ENCODE measurements at places on chromosomes 12 and 14.

GRCh38 chr12:68286396-68286795 lies 33.0 kb upstream of the IL22 start:
- no peak for ATAC-seq

DNA sequence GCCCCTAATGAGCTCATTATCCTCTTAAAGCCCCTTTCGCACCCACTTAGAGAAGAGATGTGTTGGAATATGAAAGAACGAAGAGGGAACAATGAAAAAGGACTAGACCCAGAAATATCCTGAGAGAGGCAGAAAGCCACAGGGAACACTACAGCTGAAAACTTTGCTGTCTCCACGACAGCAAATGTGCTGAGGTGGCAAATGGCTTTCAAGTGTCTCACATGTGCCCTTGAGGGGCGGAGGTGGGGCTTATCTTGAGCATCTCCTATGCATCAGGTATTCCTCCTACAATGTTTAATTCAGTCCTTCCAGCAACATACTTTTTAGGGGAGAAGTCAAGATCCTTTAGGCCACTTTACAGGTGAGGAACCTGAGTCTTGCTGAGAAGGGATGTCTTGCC lies 62.9 kb downstream of the WSCD2 start:
- no peak for ATAC-seq

DNA sequence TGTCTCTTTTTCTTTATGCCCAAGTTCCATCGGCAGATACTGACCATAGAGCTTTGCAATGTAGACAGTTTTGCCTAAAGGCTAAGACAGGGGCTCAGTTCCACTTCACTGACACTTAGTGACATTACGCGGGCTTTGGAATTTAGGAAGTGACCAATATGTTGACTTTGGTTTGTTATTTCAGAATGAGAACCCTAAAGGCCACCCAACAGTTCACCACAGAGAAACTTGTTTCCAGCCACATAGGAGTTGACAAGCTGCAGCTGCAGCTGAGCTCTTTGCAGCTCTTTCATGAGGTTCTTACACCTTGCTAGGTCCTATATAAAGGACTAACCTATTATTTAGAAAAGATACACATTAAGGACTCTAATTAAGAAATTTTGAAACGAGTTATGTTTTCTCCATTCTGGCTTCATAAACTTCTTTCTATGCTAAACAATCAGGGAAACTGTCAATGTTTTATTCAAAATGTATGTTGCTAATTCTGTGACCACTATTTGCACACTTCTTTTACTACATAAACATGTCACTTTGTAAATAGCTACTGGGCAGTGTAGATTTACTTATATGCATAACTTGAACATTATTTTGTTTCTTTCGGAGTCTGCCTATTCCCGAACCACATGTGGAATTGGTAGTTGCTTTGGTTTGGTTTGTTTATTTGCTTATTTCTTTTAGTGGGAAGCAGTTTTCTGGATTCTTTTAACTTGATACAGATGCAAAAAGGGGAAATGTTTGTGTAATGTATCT lies 18.5 kb upstream of the KLRD1 start:
- ATAC-seq = no peak

DNA sequence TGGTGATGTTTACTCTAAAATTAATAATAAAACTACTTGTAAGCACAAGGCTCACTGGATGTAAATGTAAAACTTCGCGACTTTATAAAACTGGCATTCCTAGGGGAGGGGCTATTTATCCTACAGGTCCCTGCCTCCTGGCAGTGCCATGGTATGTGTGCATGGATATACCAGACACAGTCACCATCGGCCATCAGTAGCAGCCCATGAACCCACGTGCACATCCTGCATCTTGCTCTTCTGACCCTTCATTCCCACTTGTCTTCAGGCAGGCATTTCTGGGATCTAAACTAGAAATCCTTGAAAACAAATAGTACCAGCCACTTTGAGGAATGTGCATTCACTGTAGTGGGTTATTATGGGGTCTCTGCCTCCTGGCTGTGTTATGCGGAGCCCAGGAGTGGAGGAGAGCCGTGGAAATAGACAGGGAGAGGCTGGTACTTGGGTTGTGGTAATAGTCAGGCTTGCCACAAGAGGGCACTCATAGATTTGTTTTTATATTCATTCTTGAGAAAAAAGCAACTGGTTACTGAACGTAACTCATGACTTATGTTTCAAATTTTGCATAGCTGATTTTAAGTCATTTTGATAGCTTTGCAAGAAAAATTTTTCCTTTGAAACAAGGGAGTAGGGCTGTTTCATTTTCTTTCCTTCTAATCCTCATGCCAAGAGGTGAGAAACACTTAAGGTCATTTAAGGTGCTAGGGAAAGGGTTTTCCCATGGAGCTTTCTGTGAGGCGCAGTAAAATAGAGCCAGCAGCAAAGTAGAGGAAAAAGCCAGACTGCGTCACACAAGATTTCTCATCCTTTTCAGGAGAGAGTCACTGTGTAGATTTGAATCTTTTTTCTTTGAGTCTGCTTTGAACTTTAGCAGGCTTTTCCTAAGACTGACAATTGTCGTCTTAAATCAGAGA lies 17.4 kb upstream of the GALNT16 start:
- no peak for ATAC-seq

DNA sequence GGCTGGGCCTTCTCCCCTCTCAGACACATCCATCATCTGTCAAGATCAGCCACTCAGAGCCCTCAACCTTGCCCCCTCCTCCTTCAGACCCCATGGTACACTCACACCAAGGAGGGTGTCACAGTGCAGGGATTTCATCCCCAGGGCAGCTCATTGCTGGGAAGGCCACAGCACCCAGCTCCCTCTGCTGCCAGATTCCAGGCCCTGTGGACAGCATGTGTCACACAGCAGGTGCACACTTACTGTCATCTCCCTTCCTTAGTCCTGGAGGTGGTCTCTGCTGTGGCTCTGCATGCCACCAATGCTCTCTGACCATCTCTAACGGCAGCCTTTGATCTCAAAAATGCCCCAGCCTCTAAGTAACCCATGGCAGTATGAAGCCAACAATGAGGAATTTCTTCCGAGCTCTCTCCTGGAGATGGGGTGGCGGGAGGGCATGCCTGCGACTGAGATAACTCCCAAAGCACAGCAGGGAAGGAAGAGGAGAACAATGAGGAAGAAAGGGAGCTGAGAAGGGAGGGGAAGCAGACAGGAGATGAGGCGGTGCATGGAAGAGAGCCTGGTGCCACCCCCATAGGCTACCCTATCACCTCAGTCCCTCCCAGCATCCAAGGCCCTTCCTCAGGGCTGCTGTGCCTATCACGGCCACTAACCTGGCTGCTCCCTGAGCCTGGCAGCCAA lies 101.0 kb downstream of the SINHCAF start:
- ATAC-seq = no peak

- ATAC-seq = no peak
These were observed 7.7 kb downstream of the AHNAK2 start for GRCh38 chr14:104970231-104971068.

DNA sequence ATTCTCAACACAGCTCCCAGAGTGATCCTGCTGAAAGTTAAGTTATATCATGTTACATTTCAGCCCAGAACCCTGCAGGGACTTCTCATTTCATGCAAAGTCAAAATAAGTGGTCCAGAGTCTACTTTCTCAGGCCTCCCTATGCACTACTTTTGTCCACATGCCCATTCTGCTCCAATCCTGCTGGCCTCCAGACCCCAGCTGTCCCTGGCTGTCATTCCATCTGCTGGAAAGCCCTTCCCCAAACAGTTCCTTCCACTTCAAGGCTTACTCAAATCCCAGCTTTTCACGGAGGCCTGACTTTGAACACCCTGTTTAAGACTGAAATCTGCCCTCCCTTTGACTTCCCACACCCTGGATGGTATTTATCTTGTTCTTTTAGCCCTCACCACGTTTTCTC lies 109.8 kb upstream of the DNM1L start:
- no peak for ATAC-seq

GRCh38 chr12:13186302-13186701 lies 10.2 kb upstream of the EMP1 start:
- ATAC-seq = no peak

GRCh38 chr14:54659365-54659764 lies 92.4 kb downstream of the SAMD4A start:
- ATAC-seq = no peak

- no peak for ATAC-seq
These were observed 110.5 kb downstream of the GPR135 start for GRCh38 chr14:59354666-59355065.

DNA sequence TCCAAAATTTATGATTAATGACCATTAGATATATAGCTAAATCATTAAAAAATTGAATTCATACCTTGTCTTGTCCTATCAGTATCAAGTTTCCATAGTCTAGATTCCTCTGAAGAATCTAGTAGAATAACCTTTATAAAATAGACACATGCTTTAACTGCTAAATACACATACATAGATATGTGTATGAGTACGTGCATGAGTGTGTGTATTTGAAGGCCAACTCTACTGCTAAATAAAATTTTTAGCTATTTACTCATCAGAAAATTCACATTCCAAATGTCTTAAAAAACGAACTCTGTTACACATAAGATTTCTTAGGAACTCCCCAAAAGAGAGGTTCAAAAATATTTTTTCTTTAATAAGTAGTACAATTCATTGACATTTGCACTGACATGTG lies 233.0 kb downstream of the SSPN start:
- ATAC-seq = no peak

DNA sequence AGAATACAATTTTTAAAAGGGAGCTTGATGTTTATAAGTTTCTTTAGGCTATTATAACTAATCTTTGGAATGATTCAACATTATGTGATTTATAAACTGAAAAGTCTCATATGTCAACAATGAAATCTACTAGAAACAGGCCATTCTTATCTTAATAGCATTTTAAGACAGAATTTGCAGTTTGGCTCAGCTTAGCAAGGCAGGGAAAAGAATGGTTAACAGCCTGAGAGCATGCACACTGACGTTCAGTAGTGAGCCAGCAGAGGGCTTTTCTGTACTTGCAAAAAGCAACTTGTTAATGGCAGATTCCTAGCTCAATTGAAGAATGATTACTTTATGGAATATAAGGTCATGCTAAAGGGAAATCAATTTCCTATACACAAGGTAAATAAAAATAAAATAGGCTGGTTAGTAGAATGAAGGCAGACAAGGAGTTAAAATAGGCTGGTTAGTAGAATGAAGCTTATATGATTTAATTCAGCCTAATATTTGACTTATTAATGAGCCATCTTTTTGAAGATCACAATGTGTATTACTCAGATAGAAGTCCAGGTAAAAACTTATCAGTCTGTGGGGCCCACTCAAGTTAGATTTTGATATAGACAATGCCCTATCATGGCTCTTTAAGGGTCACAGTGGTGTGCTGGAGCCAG lies 95.9 kb downstream of the OTOGL start:
- no peak for ATAC-seq

DNA sequence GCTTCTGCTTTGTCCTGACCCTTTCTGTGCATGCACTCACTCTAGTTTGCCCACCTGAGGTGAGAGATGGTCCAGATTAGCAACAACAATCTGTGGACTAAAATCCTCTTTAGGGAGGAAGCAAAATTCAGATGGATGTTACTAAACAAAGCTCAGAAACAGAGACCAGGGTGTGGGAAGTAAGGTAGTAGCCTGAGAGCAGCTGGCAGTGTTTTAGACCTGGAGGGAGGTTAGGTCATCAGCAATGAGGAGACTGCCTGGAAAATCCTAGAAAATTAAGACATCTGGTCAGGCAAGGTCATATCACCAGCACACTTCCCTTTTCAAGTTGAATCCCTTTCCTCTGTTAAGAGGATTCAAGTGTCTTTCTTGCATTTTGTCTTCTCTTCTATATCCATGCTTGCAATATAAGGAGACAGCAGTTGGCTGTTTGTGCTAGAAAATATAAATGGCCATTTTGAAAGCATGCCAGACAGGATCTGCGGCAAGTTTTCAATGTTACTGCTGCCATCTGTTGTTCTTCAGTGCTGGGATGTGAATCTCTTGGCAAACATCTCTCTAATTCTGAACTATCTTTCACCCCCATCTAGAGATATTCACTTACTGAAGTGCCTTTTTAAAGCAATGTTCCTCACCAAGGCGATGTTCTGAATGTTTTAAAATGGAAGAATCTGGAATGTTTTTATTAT lies 266.4 kb downstream of the NAV3 start:
- ATAC-seq = no peak

DNA sequence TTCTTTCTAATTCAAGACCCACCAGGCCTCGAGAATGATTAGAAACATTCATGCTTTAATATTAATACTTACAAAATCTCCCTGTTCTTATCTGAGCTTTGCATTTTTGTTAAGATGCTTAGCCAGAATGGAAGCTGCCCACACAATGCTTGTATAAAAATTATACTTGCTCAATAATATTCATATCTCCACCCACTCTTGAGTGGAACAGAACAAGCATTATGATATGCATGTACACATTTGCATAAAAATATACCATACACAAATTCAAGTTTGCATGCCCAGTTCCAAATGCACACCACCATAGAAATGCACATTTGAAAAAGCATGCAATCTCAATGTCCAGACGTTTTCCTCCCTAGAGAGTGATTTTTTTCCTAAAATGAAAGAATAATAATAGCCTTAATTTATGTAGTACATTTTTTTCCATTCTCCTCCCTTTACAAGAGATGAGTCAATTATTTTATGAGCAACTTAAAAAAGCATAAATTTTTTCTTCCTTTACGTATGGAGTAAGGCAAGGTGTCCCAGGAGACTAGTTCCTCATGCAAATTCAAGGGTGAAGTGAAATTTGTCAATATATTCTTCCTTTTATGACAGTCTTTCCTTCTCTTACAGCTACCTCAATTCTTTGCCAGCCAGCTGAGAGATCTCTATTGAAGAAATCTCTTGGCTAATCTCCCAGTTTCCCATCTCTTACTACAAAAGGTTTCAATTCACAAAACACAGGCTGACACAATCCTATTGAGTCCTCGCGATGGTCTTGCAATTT lies 313.1 kb upstream of the GARIN6 start:
- ATAC-seq = no peak

DNA sequence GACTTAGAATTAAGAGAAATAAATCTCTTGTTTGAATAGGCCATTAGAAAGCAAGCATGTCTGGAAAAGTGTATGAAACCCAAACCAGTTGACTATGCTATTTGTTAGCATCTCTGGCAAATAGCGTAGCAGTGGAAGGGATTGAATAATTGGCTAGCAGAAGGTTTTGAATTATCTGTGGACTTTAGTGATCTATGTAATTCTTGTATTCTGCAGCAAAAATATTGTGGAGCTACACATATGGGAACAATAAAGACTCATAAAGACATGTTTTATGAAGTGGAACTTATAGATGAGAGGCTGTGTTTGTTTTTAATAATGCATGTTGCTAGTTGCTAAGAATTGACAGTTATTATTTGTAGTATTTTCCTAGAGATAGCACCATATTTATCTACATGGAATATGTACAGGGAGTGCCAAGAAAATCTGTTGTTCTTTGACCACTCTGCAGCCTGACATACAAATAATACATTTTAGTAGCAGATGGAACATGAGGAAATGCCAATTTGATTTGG lies 4.7 kb downstream of the SRGAP1 start:
- no peak for ATAC-seq

GRCh38 chr14:75877292-75877691 lies 104.5 kb downstream of the TGFB3 start:
- ATAC-seq = no peak

- no peak for ATAC-seq
These were observed 381.7 kb upstream of the CCDC196 start for GRCh38 chr14:66104486-66104885.

Measured in activated CD4-positive, CD25-positive, alpha-beta regulatory T cell treated with anti-CD3 and anti-CD28 coated beads, Interleukin-2, amount 50 U/mL, for 24 hours (primary cell).